Activated CD4-positive, alpha-beta memory T cell treated with anti-CD3 and anti-CD28 coated beads, Interleukin-2, amount 10 ng/mL, durations not matched to agents 7 days and 5 days (primary cell): ENCODE measurements at places on chromosomes 1 and 21. TPM values are rescaled to one million over a fixed set of nuclear protein-coding genes. Genes with fewer than 3 reads are reported as not detected.

CTTNBP2NL gene
- 3.4 TPM for total RNA-seq

EXO5 gene
- total RNA-seq, result 12.6 TPM

UBAP2L gene
- total RNA-seq, result 157 TPM

CDC7 gene
- 26.7 TPM for total RNA-seq

XPR1 gene
- total RNA-seq, result 19.9 TPM

KCNC4 gene
- 6.8 TPM for total RNA-seq

SERTAD4 gene
- total RNA-seq, result not detected

DNA sequence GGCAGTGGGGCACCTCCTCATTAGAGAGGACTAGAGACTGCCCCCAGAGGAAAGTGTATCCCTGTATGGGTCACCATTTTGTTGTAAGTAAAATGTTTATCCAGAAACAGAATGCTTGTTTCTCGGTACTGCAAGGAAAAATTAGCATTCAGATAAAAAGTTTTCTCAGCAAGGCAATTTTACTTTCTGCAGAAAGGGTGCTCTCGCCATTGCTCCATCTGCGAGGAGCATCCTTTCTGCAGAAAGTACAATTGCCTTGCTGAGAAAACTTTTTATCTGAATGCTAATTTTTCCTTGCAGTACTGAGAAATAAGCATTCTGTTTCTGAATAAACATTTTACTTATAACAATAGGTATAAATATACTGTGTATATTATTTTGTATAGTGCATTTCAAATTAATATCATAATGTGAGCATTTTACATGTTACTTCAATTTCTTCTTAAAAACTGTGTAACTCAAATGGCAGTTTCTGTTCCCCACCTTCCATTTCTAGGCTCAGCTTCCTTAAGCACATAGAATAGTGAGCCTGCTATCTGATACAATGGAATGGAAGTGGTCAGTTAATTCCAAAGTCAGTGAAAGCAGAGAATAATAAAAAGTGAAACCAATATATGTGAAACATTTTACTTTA, 76.5 kb upstream of the DESI2 start:
- no peaks in the 10 kb centered on the region for H3K27me3 ChIP-seq
- H3K36me3 ChIP-seq, result no peaks in the 10 kb centered on the region
- H3K4me3 ChIP-seq, result no peak overlapping the region
- H3K4me1 ChIP-seq, result no peaks in the 10 kb centered on the region

DNA sequence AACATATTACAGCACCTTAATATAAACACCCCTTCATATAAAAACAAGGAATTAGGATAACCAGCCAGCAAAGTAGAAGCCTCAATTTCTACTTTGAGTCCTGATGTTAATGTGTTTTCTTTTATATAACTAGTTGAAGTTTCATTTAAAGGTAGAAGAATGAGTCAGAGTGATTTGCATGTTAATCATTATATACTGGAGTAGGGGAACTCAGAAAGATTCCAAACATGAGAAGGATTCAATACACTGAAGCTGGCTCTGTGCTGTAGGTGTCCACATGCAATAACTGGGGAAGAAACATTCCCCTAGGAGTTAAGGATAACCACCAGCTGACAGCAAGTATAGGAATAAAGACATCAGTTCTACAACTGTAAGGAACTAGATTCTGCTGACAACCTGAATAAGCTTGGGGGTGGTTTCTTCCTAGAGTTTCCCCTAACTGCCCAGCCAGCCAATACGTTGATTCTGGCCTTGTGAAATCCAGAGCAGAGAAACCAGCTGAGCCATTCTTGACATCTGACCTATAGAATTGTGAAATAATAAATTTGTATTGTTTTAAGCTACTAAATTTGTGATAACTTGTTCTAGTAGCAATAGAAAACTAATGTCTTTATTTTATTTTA, 33.4 kb upstream of the RNPC3 start:
- no peaks in the 10 kb centered on the region for H3K36me3 ChIP-seq
- no peak overlapping the region for H3K4me3 ChIP-seq
- DNase-seq, result no peak
- no peaks in the 10 kb centered on the region for H3K27me3 ChIP-seq

GRCh38 chr1:154940651-154941194, 4.2 kb upstream of the PMVK start:
- no peak overlapping the region for H3K4me3 ChIP-seq
- H3K36me3 ChIP-seq, result peaks cover 18% of the 10 kb centered on the region
- peaks cover 76% of the 10 kb centered on the region for H3K4me1 ChIP-seq
- H3K27me3 ChIP-seq, result no peaks in the 10 kb centered on the region
- peak overlapping the region; percentile 96 for H3K27ac ChIP-seq
- peak; percentile 39 for DNase-seq

GRCh38 chr21:33152732-33153130, 77.0 kb upstream of the IFNAR2 start:
- H3K36me3 ChIP-seq, result no peaks in the 10 kb centered on the region
- no peak overlapping the region for H3K27ac ChIP-seq
- H3K4me1 ChIP-seq, result peaks cover 5% of the 10 kb centered on the region
- DNase-seq, result no peak
- H3K4me3 ChIP-seq, result no peak overlapping the region

DNA sequence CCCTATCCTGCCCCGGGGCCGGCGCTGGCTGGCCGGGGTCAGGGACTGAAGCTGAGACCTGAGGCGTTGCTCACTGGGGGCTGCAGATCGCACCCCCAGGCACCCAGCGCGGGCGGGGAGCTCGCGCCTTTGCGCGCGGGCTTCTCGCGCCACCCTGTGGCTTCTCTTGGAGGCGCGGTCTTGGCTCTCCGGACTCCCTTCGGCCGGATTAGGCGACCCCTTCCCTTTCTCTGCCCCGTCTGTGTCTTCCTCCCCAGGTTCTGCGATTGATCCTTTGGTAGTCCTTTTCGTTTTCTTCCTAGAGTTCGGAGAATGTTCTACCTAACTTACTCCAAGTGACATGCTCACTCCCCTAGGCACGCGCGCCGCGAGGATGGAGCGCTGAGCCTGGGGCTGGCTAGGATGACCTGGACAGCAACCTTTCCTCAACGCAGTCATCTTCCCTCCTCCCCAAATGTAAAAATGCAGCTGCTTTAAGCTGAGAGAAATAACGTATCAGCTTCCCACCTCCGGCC, 495 bp upstream of the NTRK1 start:
- H3K4me3 ChIP-seq, result peak overlapping the region; percentile 74
- H3K27me3 ChIP-seq, result peaks cover 72% of the 10 kb centered on the region
- peak; percentile 64 for DNase-seq
- H3K4me1 ChIP-seq, result peaks cover 52% of the 10 kb centered on the region
- no peak overlapping the region for H3K27ac ChIP-seq

DNA sequence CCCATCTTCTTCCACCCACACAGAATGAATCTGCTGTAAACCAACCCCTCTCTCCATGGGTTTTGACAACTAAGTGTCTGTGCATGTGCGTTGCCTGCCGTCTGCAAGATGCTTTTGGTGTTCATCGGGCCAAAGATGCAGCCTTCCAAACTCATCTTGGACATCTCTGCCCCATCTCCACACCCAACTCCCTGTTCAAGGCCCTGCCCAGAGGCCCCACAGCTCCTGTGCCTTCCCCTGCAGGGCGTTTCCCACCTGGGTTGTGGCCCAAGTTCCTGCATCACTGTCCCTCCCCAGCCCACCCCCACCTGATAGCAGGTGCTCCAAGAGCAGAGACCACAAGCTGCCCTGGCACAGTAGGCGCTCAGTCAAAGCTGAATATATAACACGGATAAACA, 103.2 kb downstream of the BCAR3 start:
- no peaks in the 10 kb centered on the region for H3K27me3 ChIP-seq
- no peaks in the 10 kb centered on the region for H3K4me1 ChIP-seq
- H3K4me3 ChIP-seq, result no peak overlapping the region
- no peak for DNase-seq
- H3K27ac ChIP-seq, result no peak overlapping the region
- no peaks in the 10 kb centered on the region for H3K36me3 ChIP-seq

DNA sequence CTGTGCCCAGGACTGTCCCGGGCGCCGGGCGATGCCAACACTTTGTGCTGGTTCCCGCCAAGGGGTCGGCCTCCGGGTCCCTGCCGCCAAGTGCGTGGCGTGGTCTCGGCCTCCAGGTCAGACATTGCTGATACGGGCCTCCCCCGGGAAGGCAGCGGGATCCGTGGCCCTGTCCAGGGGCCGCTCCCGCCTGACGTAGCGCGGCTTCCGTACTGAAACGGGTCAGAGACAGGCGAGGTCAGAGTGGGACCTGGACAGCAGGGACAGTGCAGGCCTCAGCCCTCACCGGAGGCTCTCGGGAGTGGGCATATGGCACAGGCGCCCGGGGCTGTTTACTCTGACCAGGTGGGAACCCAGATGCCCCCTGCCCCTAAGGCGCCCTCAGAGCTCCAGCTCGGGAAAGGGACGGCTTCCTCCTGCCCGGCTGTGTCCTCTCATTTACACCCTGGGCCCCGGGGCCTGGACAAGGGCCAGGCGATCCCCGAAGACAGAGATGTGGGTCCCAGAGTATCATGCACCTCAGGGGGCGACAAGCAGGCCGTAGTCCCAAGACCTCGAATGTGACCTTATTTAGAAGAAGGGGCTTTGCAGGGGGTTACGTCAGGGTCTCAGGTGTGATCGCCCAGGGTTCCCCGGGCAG, 8.8 kb upstream of the RNF223 start:
- H3K27me3 ChIP-seq, result peaks cover 3% of the 10 kb centered on the region
- no peak overlapping the region for H3K4me3 ChIP-seq
- H3K4me1 ChIP-seq, result peaks cover 6% of the 10 kb centered on the region
- H3K27ac ChIP-seq, result no peak overlapping the region

- H3K27ac ChIP-seq, result no peak overlapping the region
- peaks cover 27% of the 10 kb centered on the region for H3K4me1 ChIP-seq
- H3K4me3 ChIP-seq, result no peak overlapping the region
- DNase-seq, result no peak
- peaks cover 4% of the 10 kb centered on the region for H3K27me3 ChIP-seq
Measured at GRCh38 chr1:168394858-168395257, 114.2 kb downstream of the TBX19 start.

DNA sequence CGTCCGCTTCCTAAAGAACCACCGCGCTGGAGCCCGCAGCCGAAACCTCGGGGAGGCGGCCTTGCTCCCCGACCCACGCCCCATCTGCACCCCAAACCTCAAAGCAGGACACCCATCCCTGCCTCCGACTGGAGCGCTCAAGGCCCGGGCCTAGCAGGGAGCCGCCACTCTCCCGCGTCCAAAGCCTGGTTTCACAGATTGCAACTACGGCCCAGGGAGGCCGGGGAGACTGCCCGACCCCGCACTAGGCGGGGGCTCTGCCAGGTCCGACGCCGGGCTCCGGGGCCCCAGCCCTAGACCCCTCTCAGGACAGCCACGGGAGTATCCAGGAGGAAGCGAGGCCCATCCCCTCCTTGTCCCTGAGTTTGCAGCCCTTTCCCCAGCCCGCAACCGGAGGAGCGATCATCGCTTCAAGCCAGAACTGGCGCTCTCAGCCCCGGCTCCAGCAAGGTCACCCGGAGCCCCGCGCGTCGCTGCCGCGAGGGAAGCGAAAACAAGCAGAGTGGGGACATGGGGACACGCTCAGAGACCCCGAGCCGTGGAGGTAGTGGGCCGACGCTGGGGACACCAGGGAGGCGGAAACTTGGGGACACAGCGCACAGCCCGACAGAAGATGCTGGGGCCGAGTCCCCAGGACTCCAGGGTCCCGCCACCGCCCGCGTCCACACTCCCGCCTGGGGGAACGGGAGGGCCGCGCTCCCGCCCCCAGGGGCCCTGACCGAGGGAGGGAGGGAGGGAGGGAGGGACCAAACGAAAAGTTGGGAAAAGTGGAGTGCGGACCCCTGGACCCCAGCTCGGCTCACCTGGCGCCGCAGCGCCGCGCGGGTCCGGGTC, 433 bp downstream of the TMEM200B start:
- H3K27me3 ChIP-seq, result peaks cover 36% of the 10 kb centered on the region
- no peak overlapping the region for H3K27ac ChIP-seq
- H3K36me3 ChIP-seq, result peaks cover 5% of the 10 kb centered on the region

DNA sequence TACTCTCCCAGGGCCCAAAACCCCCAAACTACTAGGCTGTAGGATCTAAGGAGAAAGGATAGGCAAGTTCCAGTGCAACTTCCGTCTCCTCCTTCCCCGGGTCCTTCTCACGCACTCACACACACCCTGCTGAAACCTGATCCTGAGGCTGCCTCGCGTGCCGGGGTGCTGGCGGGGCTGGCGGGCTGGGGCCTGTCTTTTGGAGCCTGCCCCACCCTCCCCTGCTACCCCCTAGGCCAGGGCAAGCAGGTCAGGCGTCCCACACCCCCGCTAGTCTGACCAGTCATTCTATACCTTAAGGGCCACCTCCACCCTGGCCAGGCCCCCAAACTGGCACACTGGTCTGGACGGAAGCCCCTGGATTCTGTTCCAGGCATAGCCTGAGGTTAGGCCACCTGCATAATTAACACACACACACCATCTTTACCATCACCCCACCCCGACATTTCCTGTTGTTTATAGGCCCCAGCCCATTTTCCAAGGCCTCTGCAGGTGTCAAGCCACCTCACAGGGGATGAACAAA, 48.3 kb upstream of the ARTN start:
- no peaks in the 10 kb centered on the region for H3K27me3 ChIP-seq
- H3K4me3 ChIP-seq, result no peak overlapping the region
- no peak overlapping the region for H3K27ac ChIP-seq
- no peaks in the 10 kb centered on the region for H3K4me1 ChIP-seq
- H3K36me3 ChIP-seq, result no peaks in the 10 kb centered on the region

GRCh38 chr1:233372218-233373120, 44.9 kb downstream of the MAP3K21 start:
- H3K27ac ChIP-seq, result peak overlapping the region; percentile 8
- H3K27me3 ChIP-seq, result no peaks in the 10 kb centered on the region
- no peak for DNase-seq
- peaks cover 43% of the 10 kb centered on the region for H3K4me1 ChIP-seq

- no peak overlapping the region for H3K4me3 ChIP-seq
- H3K27ac ChIP-seq, result no peak overlapping the region
- DNase-seq, result no peak
- no peaks in the 10 kb centered on the region for H3K36me3 ChIP-seq
- H3K27me3 ChIP-seq, result no peaks in the 10 kb centered on the region
Measured at GRCh38 chr1:56417646-56418045, 161.7 kb downstream of the PLPP3 start.

DNA sequence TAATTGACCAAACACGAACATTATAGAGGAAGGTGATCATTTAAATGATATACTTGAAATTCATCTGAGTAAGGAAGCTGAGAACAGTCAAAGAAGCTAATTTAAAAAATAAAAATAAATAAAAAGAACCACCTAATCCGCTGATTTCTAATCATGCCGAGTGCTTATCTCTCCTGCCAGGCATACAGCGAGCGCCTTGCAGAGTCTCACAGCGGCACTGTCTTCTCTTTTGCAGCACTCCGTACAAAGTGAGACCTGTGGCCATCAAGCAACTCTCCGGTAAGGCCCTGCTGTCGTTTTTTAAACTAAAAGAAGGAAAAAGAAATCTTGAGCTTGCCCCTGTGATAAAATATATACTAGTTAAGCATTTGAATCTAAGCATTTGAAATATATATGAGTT, 45.3 kb downstream of the PDE9A start:
- peaks cover 2% of the 10 kb centered on the region for H3K4me1 ChIP-seq
- peaks cover 3% of the 10 kb centered on the region for H3K27me3 ChIP-seq
- H3K27ac ChIP-seq, result no peak overlapping the region
- peaks cover 6% of the 10 kb centered on the region for H3K36me3 ChIP-seq
- H3K4me3 ChIP-seq, result no peak overlapping the region
- no peak for DNase-seq
